ENCODE measurements at places on chromosomes 7 and 10. TPM values are rescaled to one million over a fixed set of nuclear protein-coding genes. Genes with fewer than 3 reads are reported as not detected.

The CC2D2B gene
- polyA plus RNA-seq: 0.22 TPM

DNA sequence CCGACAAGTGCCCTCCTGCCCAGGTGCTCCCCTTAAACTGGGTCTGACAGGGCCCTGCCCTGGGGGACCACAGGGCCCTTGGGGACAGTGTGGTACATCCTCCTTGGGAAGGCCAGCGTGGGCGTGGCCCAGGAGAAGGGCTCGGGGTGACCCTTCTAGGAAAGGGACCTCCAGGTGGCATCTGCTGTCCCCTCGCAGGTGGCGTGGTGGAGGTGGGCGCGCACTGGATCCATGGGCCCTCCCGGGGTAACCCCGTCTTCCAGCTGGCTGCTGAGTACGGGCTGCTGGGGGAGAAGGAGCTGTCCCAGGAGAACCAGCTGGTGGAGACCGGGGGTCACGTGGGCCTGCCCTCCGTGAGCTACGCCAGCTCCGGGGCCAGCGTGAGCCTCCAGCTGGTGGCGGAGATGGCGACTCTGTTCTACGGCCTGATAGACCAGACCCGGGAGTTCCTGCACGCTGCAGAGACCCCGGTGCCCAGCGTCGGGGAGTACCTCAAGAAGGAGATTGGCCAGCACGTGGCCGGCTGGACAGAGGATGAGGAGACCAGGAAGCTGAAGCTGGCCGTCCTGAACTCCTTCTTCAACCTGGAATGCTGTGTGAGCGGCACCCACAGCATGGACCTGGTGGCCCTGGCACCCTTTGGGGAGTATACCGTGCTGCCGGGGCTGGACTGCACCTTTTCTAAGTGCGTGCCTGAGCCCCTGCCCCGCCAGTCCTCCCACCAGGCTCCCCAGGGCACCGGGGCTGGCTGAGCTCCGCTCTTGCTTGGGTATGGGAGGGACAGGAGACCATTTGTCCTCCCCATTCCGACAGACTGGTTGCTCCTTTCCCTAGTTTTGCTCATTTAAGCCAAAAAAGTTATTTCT is 972 bp downstream of the PAOX start:
- peak overlapping the region; percentile 67 for H3K27ac ChIP-seq
- H3K27me3 ChIP-seq: no peaks in the 10 kb centered on the region
- peak overlapping the region; percentile 86 for H3K4me3 ChIP-seq
- no peak for DNase-seq
- H3K36me3 ChIP-seq: peaks cover 4% of the 10 kb centered on the region
- peaks cover 41% of the 10 kb centered on the region for H3K4me1 ChIP-seq

GRCh38 chr7:63931057-63931600 is 67.5 kb upstream of the ZNF722 start:
- no peaks in the 10 kb centered on the region for H3K27me3 ChIP-seq
- no peak overlapping the region for H3K4me3 ChIP-seq
- H3K36me3 ChIP-seq: no peaks in the 10 kb centered on the region
- DNase-seq: no peak
- H3K27ac ChIP-seq: no peak overlapping the region
- peaks cover 7% of the 10 kb centered on the region for H3K4me1 ChIP-seq

The PKD2L1 gene
- 0.25 TPM for polyA plus RNA-seq

GRCh38 chr7:92058040-92058439 is 76.2 kb downstream of the CYP51A1 start:
- no peaks in the 10 kb centered on the region for H3K27me3 ChIP-seq
- H3K27ac ChIP-seq: no peak overlapping the region
- DNase-seq: no peak
- peaks cover 21% of the 10 kb centered on the region for H3K36me3 ChIP-seq

The ZNF467 gene
- 1.2 TPM for polyA plus RNA-seq
